Skin of body (tissue), 3 donors: ENCODE measurements at places on chromosomes 7 and 10. TPM values are rescaled to one million over a fixed set of nuclear protein-coding genes. Genes with fewer than 3 reads are reported as not detected.

DNA sequence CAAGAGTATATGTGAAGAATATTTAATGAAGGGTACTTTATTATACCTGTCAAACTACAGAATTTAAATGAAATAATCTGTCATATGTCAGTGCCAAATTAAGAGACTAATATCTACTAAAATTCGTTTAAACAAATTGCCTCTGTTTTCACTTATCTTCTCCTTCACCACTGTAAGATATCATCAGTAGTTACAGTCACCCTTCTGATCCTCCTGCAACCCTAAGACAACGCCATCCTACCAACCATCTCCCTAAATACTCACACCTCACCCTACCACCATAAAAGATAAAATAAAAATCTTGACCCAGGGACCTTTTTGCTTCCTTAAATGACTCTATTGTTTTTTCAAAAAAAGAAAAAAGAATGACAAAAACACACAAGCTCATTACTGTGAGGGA is 20.8 kb downstream of the EZH2 start:
- DNase-seq, result no peak

DNA sequence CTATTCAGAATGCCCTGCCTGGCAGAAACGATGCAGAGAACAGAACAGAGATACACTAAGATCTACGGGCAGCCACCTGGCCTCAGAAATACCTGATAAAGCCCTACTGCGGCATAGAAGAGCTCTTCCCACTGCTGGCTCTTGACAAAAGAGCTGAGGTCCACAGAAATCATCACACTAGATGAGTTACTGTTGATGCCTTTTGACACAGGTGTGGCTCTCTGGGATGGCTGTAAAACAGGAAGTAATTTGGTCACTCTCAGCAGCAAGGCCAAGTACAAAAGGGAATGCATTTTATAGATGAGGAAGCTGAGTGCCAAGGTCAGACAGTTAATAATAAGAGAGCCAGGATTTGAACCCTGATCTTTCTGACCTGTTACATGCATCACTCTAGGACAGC is 35.0 kb upstream of the ACSL5 start:
- no peak for DNase-seq

Gene TRAPPC14
- 5.3 TPM for total RNA-seq

Gene GJD4
- total RNA-seq, result not detected
